ENCODE measurements at places on chromosomes 13 and 19.

GRCh38 chr13:60583911-60584753, 187.1 kb downstream of the TDRD3 start:
- peak; percentile 33 for DNase-seq

GRCh38 chr13:61500176-61500575, 84.5 kb upstream of the PCDH20 start:
- no peak for DNase-seq

DNA sequence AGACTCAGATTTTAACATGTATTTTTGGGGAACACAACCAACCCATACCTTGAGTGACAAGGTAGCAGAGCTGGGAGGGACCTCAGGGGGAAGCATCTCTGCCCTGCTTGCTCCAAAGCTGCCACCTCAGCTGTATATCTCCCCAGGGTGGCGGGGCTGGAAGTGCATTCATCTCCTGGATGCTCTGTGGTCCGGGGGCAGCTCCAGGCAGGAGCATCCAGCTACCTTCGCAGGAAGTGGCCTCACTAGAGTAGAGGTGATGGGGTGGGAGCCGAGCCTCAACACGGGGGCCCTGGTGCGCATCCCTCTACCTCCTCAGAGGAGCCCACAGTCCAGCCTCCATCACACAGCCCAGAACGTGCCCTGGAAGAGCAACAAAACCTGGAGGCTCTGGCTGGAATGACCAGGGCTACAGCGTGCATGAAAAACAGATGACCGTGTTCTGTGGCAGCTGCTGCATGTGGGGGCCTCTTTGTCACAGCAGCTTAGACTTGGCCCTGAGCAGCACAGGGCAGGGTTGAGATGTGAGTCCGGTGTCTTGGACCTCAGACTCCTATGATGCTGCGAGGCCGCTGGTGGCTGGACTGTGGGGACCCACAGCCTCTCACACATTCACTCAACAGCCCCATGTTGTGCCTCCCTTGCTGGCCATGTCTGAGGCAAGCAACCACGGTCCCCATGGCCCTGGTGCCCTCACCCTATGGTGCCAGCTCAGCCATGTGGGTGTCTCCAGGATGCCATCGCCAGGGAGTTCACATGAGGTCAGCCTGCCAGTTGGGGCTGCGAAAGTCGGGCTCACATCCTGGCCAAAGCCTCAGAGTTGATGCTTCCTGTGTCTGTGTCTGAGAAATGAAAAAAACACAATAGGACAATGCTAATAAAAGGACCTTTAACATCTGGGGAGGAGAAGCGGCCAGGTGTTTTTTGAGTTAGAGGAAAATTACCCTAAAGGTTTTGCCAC, 17.1 kb upstream of the GAS6 start:
- DNase-seq, result peak; percentile 20

- DNase-seq, result no peak
These were observed 105.3 kb downstream of the SLC10A2 start for GRCh38 chr13:102960959-102961358.

DNA sequence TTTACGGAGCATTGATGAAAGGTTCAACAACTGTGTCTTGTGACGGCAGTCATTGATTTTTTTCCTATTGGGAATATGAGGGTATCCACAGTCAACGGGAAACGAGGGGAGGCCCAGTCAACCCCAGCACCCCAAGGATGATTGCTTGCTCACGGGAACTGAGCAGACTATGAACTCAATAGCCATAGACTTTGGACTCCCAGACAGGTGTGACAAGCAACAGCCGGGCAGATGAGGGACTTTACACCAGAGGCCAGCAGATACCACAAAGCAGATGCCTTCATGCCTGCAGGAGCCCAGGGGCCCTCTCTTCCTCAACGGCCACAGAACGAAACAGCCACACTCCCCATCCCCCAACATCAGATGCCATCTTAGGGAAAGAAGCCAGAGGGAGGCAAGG, 80.3 kb upstream of the FLT1 start:
- no peak for DNase-seq

- DNase-seq, result no peak
These were observed 2316.2 kb upstream of the PCDH20 start for GRCh38 chr13:63731896-63732295.

GRCh38 chr13:45361596-45362206, 20.7 kb upstream of the TPT1 start:
- peak; percentile 49 for DNase-seq

DNA sequence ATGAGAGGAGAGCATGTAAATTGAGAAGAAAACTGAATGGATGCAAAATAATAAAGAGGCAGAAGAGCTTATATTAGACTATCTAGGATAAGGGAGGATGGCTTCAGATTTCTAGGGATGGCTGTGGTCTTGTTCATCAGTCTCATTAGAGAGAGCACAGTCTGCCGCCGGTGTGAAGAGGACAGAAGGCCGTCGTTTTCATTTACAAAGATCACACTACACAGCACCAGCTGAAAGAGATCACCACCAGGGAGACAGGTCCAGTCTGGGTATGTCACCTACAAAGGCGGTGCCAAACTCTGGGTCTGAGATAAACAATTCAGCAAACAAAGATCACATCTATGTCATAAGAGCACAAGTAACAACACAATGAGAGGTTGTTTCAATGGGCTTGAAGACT, 1222.3 kb upstream of the SLC10A2 start:
- DNase-seq, result no peak

DNA sequence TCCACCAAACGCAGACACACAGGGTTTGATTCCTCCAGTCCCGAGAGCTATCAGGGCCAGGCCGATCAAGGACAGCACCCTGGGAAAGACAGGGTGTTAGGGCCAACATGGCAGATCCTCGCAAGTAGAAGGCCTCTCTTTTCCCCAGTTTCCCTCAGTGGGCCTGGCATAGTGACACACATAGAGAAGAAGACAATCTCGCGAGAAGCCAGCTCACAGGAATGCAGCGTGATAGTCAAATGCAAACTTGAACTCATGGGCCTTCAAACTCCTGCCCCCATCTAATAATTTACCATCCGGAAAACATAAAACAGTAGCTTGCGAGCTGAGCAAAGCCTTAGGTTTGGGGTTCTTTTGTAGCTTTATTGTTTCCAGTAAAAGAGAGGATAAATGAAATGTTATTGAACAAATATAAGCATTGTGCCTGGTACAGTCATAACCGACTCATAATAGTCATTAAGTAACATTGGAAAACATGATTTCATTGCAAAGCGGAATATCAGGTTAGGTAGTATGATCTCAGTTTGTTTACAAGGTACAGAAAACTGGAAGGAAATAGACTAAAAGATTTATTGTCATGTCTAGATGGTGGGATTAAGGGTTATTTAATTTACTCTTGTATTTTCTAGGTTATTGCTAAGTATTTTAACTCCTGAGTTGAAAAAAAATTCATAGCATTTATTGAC, 30.5 kb downstream of the SLC15A1 start:
- no peak for DNase-seq

DNA sequence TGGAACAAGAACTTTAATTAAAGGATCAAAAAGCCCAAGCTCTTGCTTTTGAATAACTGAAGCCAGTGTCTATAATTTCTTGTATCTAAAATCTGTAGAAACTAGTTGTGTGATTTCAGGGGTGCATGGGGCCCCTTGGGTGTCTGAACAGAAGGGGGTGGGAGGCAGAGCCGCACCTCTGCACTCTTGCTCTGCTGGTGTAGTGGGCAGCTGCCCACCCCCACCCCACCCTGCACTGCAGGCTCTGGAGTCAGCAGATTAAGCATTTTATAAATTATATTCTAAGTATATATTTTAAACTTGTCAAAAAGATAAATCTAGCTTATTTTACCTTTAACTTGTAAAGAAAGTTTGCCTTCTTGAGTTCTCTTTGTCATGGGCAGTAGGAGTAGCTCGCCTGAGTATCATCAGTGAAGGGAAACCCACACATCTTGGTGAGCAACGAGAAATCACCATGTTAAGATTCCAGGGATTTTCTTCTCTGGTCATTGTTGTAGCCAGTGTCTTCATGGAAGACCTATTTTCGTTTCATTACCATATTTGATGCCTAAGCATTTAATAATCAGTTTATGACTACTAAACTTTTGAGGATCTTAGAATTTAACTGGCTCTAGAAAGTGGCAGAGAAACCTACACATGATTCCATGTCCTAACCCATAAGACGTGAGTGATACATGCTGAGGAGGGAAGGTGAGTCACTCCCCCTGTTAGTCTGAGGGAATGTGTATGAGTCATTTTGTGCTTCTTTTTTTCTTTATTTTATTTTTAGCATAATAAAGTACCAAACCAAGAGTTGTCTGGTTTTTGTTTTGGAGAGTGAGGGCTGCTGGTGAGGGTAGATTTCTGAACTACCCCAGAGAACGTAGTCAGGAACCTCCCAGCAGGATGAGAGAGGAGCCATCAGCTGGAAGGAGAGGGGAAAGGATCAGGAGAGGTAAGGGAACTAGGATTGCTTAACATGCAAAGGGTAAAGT, 7.7 kb downstream of the UBE2L5 start:
- DNase-seq, result peak; percentile 84

DNA sequence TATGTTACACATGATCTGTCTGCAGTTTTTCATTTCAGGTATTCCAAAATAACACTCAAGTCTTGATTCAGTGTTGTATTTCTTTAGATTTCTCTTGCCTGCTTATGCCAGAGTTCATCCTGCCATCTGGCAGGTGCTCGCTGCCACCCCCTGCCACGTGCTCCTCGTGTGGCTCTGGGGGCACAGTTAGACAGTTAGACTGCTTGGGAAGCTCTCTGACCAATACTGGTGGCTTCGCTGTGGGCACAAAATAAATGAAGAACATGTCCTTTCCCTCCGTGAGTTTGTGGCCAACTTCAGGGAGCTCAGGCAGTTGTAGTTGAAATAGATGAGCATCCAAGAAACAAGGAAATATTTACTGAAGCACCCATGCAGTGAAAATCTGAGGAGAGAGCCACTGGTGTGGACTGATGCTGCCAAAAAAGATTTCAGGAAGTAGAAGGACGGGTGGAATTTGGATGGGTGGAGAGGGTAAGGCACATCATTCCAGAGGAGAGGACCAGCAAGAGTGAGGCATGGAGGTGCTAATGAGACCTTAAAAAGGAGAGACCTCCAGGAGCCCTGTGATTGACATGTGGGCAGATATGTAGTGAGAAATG, 37.5 kb upstream of the GPR183 start:
- DNase-seq, result no peak

- DNase-seq, result no peak
These were observed 2.9 kb upstream of the FTL start for GRCh38 chr19:48962029-48962848.

GRCh38 chr13:75870397-75870903, 234.3 kb downstream of the LMO7 start:
- peak; percentile 62 for DNase-seq

DNA sequence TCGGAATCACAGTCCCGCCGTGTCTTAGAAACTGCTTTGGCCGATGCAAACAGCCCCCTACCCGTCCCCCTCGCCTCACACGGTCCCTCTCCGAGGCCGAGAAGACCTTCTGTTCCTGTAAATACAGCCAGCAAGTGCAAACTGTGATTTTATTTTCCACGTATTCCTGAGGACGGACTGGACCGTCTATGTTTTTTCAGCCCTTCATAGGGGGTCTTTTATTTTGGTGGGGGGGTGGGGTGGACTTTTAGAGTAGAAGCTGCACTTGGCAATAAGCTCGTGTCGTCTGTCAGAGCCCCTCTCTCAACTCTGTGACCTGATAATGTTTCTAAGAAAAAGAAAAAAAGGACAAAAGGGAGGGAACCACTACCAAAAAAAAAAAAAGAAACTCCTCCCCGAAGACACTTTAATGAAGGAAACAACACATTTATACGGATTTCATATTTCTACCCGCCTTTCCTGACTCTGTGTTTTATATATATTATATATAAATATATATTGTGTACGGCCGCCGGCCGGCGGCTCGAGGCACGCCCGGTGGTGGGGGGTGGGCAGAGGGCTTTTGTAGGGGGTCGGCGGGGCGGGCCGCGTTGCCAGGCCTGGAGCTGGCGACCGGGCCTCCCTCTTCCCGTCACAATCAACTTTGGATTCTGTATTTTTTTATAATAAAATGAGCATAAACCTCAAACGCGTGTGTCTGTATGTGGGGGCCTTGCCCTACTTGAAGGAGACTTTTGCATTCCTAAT, 15.2 kb downstream of the EFNA2 start:
- DNase-seq, result no peak

GRCh38 chr13:111845621-111846351, 221.2 kb upstream of the SOX1 start:
- DNase-seq, result no peak

DNA sequence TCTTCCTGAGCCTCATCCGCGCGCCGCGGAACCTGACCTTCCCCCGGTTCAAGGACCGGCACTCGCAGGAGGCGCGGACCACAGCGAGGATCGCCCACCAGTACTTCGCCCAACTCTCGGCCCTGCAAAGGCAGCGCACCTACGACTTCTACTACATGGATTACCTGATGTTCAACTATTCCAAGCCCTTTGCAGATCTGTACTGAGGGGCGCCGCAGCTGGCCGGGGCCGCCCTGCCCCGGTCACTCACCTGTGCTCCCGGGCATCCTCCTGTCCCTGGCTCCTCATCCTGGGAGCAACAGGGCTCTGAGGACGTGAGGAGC, 23.9 kb upstream of the KCTD15 start:
- DNase-seq, result no peak

- no peak for DNase-seq
These were observed 41.4 kb downstream of the ZNF333 start for GRCh38 chr19:14731200-14731599.

- DNase-seq, result no peak
These were observed 6.5 kb downstream of the FUZ start for GRCh38 chr19:49806620-49806959.

DNA sequence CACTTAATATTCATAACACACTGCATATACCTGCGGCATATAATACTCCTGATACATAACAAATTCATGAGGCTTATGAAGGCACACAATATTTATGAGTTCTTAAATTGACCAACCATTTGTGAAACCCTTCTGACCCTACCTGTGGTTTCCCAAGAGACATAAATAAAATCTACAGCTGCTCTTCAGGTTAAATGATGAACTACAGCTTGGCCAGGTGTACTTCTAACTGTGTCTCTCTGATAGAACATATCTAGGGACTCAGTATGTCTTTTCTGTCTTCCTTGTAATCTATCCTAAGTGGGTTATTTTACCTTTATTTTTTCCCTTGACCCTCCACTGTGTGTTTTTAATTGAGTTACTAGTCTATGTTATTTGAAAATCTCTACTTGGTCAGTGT, 189.9 kb upstream of the UFM1 start:
- DNase-seq, result no peak

- no peak for DNase-seq
These were observed 24.2 kb downstream of the C2CD4C start for GRCh38 chr19:384799-385169.

GRCh38 chr13:67466569-67466968, 236.4 kb upstream of the PCDH9 start:
- no peak for DNase-seq

GRCh38 chr13:106213028-106213757, 322.3 kb downstream of the EFNB2 start:
- DNase-seq, result no peak

DNA sequence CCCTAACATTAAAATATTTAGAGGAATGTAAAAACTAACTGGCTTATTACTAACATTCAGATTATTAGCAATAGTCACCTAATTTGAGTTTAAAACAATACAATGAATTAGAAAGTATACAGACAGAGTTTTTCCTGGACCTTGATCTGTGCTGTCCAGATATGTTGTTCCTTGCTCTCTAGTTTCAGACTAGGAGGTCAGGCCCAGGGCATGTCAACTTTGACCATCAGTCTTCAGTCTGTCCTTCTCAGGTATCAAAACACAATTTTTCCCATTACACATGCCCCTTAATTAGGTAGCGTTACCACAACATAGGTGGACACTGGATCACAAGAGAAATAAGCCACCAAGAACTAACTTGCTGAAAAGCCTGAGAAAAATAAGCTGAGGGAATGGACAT, 197.0 kb downstream of the MAB21L1 start:
- no peak for DNase-seq

Data from foreskin fibroblast (primary cell).